ENCODE measurements at places on chromosomes 4 and X.
A peak's percentile ranks its signal among the peaks of the same experiment; 100 is the strongest.

DNA sequence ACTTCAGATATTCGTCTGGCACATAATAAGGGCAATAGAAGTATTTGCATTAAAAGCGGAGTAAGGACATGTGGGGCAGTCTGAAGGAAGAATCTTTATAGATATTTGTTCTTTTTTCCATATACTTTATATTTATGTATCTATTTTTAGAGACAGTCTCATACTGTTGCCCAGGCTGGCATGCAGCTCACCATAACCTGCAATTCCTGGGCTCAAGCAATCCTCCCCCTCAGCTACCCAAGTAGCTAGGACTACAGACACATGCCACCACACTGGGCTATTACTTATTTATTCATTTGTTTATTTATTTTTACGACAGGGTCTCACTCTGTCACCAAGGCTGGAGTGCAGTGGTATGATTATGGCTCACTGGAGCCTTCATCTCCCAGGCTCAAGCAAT lies 16.7 kb upstream of the MRPL1 start:
- DNase-seq, result no peak

DNA sequence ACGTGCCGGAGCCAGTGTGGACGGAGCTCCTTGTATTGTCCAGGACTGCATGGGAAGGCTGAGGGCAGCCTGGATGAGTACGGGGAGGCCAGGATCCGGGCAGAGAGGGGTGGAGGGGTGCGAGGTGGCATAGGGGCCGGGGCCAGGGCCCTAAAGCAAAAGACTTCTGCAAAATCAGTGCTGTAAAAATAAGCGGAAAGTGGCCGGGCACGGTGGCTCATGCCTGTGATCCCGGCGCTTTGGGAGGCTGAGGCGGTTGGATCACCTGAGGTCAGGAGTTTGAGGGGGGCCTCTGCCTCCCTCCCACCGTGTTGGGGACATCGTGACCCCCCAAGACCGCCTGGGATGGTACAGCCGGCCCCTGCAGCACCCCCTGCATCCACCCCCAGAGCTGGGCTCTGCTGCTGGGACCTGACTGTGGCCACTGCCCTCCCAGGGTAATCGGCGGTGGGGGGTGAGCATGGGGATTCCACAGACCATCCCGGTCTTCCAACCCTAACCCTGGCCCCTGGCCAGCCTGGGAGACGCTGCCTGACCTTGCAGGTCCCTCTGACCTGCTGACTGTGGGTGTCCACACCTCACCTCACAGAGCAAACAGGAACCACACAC lies 23.4 kb upstream of the PLCXD1 start:
- no peak for DNase-seq

DNA sequence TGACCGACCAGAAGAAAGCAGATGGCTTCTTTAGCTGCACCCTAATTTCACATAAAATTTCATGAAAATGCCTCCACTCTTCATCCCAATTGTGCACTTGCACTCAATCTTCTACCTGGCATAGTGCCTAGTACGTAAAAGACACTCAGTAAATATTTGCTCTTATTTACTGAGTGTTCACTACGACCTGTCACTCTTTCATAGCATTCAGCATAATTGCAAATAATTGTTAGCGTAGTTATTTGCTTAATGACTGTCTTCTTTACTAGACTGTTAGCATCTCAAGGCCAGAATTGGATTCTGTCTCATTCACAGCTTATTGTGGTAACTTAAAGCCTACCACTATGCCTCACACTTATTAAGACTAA lies 130.2 kb downstream of the ENOX2 start:
- DNase-seq, result no peak

- peak; percentile 86 for DNase-seq
These were observed 8.6 kb downstream of the FAM200B start for GRCh38 chr4:15690020-15690809.

GRCh38 chr4:54229631-54230483 lies 764 bp downstream of the PDGFRA start:
- no peak for DNase-seq

- DNase-seq, result no peak
These were observed 76.5 kb downstream of the RTL9 start for GRCh38 chrX:110435196-110435595.

GRCh38 chr4:168679819-168680218 lies 183.0 kb downstream of the PALLD start:
- no peak for DNase-seq

- DNase-seq, result no peak
These were observed 147.8 kb upstream of the BCOR start for GRCh38 chrX:40245488-40246071.

DNA sequence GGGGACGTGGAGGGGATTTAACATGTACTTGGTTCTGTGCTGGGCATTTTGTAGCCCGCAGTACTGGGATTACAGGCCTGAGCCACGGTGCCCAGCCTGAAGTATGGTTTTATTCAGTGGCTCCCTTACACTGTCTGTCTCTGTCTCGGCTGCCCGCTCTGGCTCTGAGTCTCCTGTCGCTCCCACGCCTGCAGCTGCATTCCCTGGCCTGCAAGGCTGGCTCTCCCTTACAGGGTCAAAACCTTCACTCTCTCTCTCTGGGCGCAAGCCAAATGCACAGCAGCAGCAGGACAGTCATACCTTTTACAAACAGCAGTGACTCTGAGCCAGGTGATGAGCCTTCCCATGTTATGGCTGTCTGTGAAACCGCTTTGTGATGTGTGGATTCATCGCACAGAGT lies 72.1 kb downstream of the HTRA3 start:
- no peak for DNase-seq

GRCh38 chr4:48173056-48173991 lies 39.3 kb upstream of the TXK start:
- peak; percentile 81 for DNase-seq

- DNase-seq, result peak; percentile 7
These were observed 135.9 kb upstream of the ARHGEF9 start for GRCh38 chrX:63920875-63921274.

DNA sequence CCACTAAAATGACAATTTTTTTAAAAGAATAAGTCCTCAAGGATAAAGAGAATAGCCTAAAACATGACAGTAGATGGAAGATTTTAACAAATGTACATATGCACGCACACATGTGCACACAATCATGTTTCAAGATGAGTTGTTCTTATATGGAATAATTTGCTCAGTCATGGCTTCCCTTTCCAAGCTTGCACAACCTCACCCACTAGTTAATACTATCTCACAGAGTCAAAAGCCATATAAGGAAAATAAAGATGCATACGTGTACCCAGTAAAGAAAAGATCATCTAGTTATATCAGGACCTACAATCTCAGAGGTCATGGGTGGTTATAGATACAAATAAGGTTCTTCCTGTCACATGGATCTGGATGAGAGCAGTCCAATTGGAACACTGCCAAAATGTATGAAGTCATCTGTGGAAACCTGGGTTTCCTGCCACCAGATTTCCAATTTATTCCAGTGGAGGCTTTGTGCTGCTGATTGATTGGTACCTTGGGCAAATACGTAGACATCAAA lies 56.1 kb downstream of the FAM13A start:
- peak; percentile 3 for DNase-seq

GRCh38 chr4:94540476-94540875 lies 88.7 kb downstream of the PDLIM5 start:
- no peak for DNase-seq

DNA sequence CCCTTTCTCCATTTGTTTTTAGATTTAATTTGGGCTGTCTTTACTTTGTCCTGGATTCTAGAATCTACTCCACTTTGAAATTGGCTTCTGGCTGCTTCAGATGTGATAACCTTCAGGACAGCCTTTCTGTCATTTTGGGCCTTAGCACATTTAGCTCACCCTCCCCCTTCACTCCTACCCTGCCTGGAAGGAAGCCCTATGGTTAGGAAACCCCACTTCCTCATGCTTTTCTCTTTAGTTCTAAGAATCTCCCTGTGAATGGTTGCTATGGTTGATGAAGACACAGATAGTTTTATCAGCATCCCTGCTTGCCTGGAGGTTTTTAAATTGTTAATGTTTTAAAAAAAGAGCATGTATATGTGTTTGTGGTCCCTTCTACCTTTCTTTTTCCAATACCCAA lies 100.7 kb upstream of the PTPN13 start:
- DNase-seq, result peak; percentile 56

GRCh38 chrX:135437867-135438733 lies 16.4 kb downstream of the SMIM10L2A start:
- DNase-seq, result no peak

- DNase-seq, result no peak
These were observed 53.5 kb upstream of the IL21 start for GRCh38 chr4:122674371-122674770.

DNA sequence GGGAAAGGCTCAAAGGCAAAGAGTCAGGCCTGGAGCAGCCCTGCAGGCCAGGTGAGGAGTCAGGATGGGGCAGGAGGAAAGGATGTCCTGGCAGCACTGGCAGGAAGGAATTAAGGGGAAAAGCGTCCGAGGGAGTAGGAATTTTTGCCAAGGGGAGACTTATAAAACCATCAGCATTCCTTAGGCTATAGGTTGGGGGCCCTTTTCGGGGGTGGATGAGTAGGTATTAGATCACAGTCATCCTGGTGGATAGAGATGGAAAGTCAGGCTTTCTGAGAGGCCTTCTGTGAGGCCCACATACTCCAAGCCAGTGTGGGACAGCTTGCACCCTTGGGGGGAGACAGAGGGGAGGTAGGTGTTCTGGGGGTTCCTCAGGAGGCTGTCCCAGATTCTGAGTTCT lies 12.3 kb downstream of the STARD8 start:
- no peak for DNase-seq

Data from NB4 (cell line).